ENCODE measurements at places on chromosomes 11 and 22. TPM values are rescaled to one million over a fixed set of nuclear protein-coding genes. Genes with fewer than 3 reads are reported as not detected.

The DEPDC7 gene
- total RNA-seq = 2.2 TPM

The BCL2L13 gene
- total RNA-seq = 27.0 TPM

The TRIM49 gene
- not detected for total RNA-seq

The GRAP2 gene
- total RNA-seq = 4.9 TPM

The CHRM1 gene
- total RNA-seq = 8.9 TPM

The TMEM191B gene
- 2.2 TPM for total RNA-seq

The PRG3 gene
- not detected for total RNA-seq

The CPT1B gene
- total RNA-seq = 3.4 TPM

The SYTL2 gene
- total RNA-seq = 3.7 TPM

The DPP3 gene
- 31.2 TPM for total RNA-seq

The MRGPRX4 gene
- not detected for total RNA-seq

The CRYBB1 gene
- total RNA-seq = 0.74 TPM

The SCUBE2 gene
- 3.9 TPM for total RNA-seq

The CCDC116 gene
- total RNA-seq = not detected

The EI24 gene
- total RNA-seq = 55.6 TPM

The BATF2 gene
- total RNA-seq = not detected

The TMPRSS4 gene
- 0.74 TPM for total RNA-seq

The CALCA gene
- not detected for total RNA-seq

The KDM4D gene
- total RNA-seq = 1.7 TPM

The CYP2D6 gene
- 2.0 TPM for total RNA-seq

The OR4S1 gene
- total RNA-seq = not detected

The CCND1 gene
- total RNA-seq = 10.8 TPM

The SLC22A25 gene
- under 0.01 TPM for total RNA-seq

The GLB1L2 gene
- total RNA-seq = 0.98 TPM

The FAM83F gene
- total RNA-seq = 0.25 TPM

The OR6T1 gene
- not detected for total RNA-seq

The NNMT gene
- total RNA-seq = not detected

The PLAAT5 gene
- total RNA-seq = 1.5 TPM

The DDI1 gene
- total RNA-seq = not detected

The GLB1L3 gene
- 0.49 TPM for total RNA-seq

The CASP1 gene
- total RNA-seq = 1.5 TPM

The CLCF1 gene
- not detected for total RNA-seq
